Activated gamma-delta T cell (primary cell): ENCODE measurements at places on chromosomes 7 and 10.

- DNase-seq, result no peak
These were observed 326.6 kb upstream of the GALNT17 start for GRCh38 chr7:70805360-70805759.

- no peak for DNase-seq
These were observed 26.1 kb downstream of the ANXA8 start for GRCh38 chr10:47457826-47458225.

- no peak for DNase-seq
These were observed 28.8 kb downstream of the MIOS start for GRCh38 chr7:7595451-7595850.

- no peak for DNase-seq
These were observed 66.5 kb upstream of the INPP5A start for GRCh38 chr10:132471125-132471451.

GRCh38 chr7:80231707-80232106 lies 97.1 kb downstream of the GNAI1 start:
- DNase-seq, result no peak

GRCh38 chr10:114956466-114956865 lies 18.5 kb downstream of the TRUB1 start:
- DNase-seq, result no peak

- no peak for DNase-seq
These were observed 127.3 kb upstream of the HABP2 start for GRCh38 chr10:113425541-113425951.

DNA sequence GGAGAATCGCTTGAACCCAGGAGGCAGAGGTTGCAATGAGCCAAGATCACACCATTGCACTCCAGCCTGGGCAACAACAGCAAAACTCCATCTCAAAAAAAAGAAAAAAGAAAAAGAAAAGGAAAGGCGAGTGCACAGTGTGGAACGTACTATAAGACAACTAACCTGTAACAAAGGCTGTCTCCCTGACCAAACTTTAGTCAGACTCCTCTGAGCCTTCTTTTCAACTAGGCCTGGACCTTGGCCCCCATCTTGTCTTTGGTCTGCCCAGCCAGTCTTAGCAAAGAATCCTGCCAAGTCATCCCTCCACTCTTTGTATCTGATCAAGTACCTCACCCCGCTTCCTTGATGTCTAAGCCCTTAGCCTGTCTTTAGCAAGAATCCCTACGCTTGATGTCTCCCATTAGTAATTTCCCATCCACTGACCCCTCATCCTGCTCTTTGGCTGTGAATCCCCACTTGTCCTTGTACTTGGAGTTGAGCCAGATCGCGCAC lies 68.9 kb upstream of the KDM7A start:
- no peak for DNase-seq

DNA sequence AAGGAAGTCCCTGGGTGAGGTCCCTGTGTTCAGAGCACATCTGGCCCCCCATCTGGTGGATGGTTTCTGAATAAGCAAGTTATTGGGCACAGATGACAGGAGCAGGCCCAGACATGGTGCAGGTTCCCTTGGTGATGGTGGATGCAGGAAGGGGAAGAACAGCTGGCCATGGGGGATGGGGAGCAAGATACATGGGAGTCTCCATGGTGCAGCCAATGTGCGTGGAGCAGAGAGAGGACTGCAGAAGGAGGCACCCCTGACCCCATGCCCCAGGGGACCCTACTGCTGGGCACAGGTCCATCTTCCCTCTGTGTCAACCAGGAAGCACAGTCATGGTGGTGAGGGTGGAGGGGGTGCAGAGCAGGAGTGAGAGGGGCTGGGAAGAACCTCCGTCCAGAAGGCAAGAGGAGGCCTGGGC lies 43.8 kb upstream of the RABGEF1 start:
- DNase-seq, result no peak

DNA sequence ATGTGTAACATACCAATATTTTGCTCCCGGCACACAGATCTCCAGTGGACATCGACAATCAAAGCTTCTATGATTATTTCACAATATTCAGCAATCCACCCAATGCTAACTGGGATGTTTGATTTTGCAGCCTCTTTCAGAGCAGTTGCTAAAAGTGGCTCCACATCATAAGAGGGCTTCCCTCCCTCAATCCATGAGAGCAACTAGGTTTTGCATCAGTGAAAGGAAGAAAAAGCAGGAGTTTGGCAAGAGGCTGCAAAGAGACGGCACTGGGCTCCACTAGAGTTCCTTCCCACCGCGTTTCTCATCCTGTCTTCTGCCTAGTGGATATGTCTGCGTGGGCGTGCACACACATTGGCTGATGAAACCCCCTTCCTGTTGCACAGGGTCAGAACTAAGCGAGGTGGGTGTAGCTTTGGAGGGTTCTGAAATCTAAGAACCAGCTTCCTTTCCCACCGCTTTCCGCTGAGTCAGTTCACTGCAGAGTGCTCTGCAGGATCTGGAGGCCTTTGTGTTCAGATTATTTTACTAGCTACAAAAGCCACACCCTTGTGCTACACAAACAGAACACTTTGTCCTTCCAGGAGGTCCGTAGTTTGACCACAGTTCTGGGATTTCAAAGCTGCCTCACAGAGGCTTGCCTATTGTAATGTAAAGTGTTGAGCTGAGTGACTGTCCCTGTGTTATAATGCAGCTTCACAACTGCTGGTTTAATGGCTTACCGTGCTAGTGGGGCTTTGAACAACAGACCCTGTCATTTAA lies 28.1 kb downstream of the ARL4A start:
- DNase-seq, result no peak

DNA sequence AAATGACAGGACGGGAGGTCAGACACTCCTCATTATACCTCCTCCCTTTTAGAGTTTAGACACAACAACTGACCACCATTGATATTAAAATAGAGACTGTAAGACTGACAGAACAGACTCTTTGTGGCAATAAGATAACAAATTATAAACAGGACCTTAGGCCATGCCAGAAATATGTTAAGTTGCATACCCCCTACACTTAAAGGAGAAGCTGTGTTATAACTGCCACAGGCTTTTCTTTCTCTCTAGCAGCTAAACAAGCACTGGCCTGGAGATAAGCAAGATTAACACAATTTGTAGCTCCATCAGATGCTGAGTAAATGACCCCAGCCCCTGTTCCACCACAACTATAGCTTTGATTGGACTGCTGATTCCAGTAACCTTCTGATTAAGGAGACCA lies 10.5 kb upstream of the UNC5B start:
- no peak for DNase-seq

DNA sequence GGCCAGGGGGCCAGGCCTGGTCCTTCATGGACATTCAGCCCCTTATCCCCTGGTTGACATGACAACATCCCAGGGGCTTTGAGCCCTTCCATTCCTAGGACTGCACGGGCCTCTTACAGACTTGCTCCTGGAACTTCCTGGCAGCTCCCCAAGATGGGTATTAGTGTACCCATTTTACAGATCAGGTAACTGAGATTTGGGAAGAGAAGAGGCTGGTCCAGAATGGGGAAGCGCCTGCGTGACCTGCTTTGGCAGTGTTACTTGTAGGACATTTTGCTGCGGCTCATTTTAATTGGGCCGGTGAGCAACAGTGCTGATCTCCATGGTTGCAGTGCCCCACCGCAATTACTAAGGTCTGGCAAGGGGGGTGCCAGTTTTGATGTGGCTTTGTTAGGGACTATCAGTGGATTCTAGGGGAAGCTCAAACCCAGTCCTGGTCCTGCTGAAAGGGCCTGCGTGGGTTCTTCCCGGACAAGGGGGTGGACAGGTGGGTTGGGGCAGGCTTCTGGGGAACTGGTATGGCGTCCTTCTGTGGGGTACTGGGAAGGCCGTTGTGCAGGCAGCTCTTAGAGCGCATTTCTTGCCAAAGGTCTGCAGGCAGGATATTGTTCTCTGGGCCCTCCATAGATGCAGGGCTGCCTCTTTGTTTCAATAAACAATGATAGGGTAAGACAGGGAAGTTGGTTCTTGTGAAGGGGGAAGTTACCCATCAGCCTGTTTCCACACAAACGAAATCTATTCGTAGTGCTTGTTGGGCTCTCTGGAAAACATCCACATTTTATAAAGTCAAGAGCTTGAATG lies 137.6 kb downstream of the RGS10 start:
- no peak for DNase-seq

GRCh38 chr7:97971120-97971989 lies 18.6 kb downstream of the OCM2 start:
- DNase-seq, result no peak

DNA sequence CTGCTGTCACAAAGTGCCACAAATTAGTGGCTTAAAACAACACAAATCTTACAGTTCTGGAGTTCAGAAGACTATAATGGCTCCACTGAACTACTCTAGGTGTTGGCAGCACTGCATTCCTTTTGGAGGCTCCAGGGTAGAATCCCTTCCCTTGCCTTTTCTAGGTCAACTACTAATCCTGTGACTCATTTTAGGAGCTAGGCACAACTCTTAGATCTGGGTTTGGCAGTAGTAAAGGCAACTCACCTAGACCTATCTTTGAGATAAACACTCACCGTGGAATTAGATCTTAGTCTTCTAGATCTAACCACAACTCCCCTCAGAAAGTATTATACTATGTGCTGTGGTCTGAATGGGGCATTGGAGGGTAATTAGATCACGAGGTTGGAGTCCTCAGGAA lies 60.4 kb downstream of the ANKIB1 start:
- no peak for DNase-seq

GRCh38 chr7:100107890-100108289 lies 6.4 kb downstream of the AP4M1 start:
- DNase-seq, result no peak

DNA sequence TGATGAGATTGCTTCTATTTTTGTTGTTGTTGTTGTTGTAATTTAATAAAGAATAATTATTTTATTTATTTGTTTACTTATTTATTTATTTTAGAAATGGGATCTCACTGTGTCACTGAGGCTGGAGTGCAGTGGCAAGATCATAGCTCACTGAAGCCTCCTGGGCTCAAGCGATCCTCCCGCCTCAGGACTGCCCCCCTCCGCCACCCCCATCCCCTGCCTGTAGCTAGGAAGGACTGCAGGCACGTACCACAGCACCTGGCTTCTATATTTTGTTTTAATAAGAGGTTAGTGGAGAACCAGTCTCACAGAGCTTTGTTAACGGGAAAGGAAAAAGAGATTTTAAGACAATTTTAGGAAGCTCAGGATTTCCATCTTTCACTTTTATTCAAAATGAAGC lies 19.5 kb upstream of the SMC3 start:
- DNase-seq, result no peak

DNA sequence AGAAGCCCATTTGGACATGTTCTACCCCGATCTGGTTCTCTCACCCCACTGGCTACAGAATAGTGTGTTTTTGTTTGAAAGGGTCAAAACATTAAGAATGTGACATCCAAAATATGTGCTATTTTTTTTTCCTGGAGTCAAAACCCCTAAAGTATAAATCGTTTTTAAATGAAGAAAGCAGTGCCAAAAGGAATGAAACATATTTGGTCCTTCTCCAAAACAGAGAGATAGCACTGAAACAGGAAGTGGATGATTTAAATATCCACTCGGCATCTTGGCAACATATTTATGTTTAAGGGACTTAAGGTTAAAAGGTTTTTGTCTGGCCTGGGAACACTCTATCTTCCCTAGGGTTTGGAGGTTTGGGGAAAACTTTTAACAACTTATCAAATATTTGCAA lies 32.3 kb downstream of the CALD1 start:
- no peak for DNase-seq
